ENCODE measurements at places on chromosomes 2 and 18.

- no peak for DNase-seq
These were observed 12.2 kb downstream of the DOK1 start for GRCh38 chr2:74566754-74567085.

- no peak for DNase-seq
These were observed 38.5 kb downstream of the NTSR2 start for GRCh38 chr2:11631462-11631861.

GRCh38 chr2:209960045-209960444, 42.4 kb upstream of the RPE start:
- DNase-seq = no peak

- DNase-seq = no peak
These were observed 341.3 kb downstream of the TGIF1 start for GRCh38 chr18:3791238-3791637.

GRCh38 chr18:845152-845819, 33.2 kb upstream of the YES1 start:
- no peak for DNase-seq

GRCh38 chr2:231667496-231667895, 40.8 kb upstream of the PTMA start:
- DNase-seq = no peak
